ENCODE measurements at places on chromosomes 1 and 21.

GRCh38 chr1:115134231-115134630, 44.9 kb upstream of the TSPAN2 start:
- no peak for DNase-seq

- no peak for DNase-seq
Measured at GRCh38 chr1:48665708-48666407, 110.8 kb downstream of the BEND5 start.

DNA sequence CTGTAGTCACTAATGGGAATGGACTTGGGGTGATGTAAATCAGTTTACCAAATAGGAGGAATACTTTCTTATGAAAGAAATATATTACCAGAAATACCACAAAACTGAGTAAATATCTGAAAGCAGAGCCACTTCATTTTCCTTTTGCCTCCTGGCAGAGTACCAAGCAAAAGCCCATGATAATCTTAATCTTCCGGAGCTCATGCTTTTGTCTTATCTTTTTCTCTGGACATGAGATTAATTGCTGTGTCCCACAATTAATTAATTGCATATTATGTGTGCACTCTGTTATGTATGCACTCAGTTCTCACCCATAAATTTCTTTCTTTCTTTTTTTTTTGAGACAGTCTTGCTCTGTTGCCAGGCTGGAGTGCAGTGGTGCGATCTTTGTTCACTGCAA, 94.1 kb upstream of the PDE4B start:
- DNase-seq: no peak

DNA sequence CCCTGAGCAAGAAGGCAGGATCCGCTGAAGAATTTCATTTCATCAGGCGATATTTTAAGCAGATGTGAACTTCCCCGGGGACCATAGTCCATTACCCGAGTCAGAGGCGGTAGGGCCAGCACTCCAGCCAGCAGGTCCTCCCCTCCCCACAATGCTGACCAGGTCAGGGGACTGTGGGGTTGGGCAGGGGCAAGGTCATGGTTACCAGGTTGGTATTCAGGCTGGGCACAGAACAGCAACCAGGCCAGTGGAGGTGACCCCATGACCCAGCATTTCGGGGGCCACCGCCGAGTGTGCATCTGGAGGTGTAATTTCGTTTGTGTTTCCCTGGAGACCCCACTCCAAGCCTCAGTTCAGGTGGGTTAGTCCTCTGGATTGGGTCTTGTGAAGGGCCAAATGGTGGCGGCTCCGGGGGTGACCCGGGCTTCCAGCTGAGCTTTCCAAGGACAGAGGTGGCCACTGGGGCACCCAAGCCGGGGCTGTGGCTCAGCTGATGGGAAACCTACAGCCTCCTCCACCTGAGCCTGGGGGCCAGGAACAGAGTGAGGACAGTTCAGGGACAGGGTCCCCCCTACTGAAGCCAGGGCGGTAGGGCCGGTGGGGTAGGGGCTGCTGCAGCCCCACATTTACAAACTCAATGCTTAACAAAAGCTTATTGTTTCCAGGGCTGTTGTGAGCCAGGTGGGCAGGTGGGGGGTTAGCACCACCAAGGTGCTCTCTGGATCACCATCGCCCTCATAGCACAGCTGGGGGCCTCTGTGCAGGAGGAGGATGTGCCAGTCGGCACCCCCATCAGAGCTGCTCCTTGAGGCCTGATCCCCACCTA, 2.8 kb downstream of the PRDM16 start:
- no peak for DNase-seq

DNA sequence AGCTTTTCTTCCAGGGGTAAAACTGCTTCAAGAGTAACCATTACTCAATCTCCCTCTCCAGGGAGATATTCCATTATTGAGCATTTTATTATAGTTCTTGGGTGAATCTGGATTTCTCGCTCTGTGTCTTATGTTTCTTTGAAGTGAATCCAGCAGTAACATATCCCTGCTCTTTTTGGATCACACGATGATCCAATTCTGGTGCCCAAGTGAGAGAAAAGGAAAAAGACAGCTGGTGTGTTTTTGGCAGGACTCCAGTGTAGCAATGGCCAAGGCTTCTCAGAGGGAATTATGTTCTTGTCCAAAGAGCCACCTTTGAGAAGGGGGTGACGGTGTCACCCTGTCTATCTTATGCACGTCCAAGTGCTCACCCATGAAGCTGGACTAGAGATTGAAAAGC, 140.3 kb upstream of the ERRFI1 start:
- no peak for DNase-seq

DNA sequence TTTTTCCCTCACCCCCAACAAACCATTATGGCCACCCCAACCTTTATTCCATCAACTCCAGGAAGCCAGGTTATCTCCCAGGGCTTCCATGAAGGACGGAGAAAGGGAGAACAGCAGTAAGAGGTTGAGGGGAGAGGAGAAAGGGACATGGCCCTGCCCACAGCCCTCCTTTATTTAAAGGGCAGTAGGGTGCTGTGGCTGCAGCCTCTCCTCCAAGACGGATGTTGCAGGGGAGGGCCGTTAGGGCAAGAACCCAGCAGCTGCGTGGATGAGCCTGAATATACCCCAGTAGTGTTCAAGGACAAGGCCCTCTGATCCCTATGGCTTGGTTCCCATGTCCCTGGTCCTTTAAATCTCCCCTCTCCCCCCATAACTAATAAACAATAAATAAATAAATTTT, 5.9 kb downstream of the RXFP4 start:
- no peak for DNase-seq

DNA sequence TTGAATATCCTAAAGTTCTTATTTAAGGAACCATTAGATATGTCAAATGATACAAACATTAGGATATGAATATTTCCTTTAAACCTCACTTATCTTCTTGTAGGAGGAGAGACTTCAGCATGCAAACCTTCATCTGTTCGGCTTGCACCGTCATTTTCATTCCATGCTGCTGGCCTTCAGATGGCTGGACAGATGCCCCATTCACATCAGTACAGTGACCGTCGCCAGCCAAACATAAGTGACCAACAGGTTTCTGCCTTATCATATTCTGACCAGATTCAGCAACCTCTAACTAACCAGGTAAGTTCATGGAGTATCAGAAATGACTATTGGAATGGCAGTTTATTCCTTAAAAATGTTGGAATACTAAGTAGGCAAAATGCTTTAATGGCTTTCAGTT, 106.0 kb downstream of the DYRK1A start:
- DNase-seq: no peak

- no peak for DNase-seq
Measured at GRCh38 chr1:113219828-113220227, 146.8 kb downstream of the LRIG2 start.

- no peak for DNase-seq
Measured at GRCh38 chr1:219573960-219574359, 38.9 kb downstream of the ZC3H11B start.

DNA sequence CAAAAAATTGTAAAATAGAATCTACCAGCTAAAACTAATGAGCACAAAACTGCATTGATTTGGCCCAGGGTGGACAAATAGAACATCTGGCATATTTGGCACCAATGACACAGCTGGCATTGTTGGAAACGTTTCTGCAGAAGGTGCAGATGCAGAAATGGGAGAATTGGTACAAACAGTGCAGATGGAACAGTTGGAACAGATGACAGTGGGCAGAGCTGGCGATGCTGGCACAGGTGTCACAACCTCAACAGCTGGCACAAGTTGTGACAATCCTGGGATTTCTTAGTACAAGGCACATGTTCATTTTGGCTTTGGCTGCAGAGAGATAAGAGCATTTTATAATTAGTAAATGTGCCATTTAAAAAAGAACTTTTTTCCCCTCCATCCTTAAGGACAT, 91.1 kb upstream of the ZBTB18 start:
- DNase-seq: no peak

- no peak for DNase-seq
Measured at GRCh38 chr1:220450927-220451326, 77.0 kb upstream of the MARK1 start.

- DNase-seq: no peak
Measured at GRCh38 chr1:83815330-83815729, 183.6 kb downstream of the TTLL7 start.

Measured in AML-193 (cell line).